ENCODE measurements at places on chromosomes 7 and 10. TPM values are rescaled to one million over a fixed set of nuclear protein-coding genes. Genes with fewer than 3 reads are reported as not detected.

The ST8SIA6 gene
- not detected for total RNA-seq

DNA sequence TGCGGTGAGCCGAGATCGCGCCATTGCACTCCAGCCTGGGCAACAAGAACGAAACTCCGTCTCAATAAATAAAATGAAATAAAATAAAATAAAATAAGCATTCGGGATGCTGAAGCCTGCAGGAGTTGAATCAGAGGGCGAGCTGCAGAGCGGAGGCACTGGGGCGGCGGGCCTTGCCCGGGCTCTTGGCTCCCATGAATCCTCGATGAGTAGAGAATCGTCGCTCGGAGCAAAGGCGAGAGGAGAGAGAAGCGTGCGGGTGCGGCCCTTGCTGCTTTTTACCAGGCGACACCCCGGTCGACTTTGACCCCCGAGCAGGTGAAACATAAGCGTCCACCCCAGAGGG, 168.3 kb downstream of the UBE2H start:
- DNase-seq: no peak

DNA sequence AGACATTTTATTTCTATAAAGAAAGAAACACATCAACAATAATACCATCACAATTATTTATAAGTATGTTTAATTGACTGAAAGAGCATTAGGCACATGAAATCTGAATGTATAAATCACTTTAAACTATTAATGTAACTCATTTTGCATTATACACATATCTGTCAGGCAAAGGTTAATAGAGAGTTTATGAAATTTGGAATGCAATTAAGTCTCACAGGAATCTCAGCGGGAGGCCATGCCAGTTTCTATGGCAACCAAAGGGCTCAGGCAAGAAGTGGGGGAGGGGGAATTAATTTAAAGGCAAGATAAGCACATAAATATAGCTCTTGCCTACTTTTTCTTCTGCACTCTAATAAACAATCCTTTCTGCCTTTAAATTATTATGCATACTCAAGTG, 152.6 kb downstream of the SLC16A9 start:
- DNase-seq: no peak

GRCh38 chr7:132750530-132751217, 174.4 kb upstream of the PLXNA4 start:
- no peak for DNase-seq

DNA sequence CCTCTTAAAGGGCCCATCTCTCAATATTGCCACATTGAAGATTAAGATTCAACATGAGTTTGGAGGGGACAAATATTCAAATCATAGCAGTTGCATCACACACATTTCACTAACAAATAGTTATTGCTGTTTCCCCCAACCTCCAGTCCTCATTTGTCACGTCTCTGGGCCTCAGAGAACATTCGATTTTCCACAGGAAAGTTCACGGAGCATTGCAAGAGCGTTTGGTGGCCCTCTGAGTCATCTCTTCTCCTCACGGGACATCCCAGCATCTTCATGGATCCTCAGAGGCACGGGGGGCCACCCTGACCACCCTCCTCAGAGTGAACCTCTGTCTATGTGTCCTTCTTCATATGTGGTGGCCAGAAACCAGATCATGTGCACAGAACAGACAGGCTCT, 50.3 kb upstream of the CHST15 start:
- no peak for DNase-seq

- DNase-seq: no peak
Measured at GRCh38 chr10:58691528-58691927, 178.9 kb downstream of the BICC1 start.

DNA sequence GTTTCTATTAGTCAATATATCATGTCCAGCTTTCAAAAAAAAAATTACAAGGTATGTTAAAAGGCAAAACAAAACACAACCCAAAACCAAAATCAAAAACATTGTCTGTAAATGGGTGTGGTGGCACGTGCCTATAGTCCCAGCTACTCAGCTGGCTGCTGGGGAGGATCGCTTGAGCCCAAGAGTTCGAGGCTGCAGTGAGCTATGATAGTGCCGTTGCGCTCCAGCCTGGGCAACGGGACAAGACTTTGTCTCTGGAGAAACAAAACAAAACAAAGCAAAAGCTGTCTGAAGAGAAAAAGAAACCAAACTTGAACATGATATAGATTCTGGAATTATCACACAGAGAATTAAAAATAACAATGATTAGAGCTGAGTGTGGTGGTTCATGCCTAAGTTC, 10.3 kb upstream of the CPA5 start:
- DNase-seq: no peak

GRCh38 chr7:35777121-35777520, 23.7 kb upstream of the SEPTIN7 start:
- no peak for DNase-seq

DNA sequence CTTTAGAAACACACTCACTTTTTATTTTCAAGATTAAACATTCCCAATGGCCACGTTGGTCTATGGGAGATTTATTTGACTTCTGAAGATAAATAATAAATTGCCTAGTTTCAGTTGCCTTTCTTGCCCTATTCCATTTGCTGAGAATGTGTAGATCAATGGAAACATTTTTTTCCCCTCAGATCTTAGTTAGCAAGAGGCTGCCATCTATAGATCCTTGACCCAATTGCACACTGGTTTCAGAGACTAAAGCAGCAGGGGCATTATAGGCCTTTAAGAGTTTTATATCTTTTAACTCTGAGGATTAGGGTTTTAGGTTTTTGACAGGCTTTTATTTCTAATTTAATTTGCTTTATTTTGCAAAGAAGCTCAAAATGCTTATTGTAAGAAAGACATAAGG, 163.2 kb upstream of the GPR26 start:
- DNase-seq: no peak

- no peak for DNase-seq
Measured at GRCh38 chr7:131610007-131610406, 53.6 kb upstream of the PODXL start.
